ENCODE measurements at places on chromosomes 6 and 20.

DNA sequence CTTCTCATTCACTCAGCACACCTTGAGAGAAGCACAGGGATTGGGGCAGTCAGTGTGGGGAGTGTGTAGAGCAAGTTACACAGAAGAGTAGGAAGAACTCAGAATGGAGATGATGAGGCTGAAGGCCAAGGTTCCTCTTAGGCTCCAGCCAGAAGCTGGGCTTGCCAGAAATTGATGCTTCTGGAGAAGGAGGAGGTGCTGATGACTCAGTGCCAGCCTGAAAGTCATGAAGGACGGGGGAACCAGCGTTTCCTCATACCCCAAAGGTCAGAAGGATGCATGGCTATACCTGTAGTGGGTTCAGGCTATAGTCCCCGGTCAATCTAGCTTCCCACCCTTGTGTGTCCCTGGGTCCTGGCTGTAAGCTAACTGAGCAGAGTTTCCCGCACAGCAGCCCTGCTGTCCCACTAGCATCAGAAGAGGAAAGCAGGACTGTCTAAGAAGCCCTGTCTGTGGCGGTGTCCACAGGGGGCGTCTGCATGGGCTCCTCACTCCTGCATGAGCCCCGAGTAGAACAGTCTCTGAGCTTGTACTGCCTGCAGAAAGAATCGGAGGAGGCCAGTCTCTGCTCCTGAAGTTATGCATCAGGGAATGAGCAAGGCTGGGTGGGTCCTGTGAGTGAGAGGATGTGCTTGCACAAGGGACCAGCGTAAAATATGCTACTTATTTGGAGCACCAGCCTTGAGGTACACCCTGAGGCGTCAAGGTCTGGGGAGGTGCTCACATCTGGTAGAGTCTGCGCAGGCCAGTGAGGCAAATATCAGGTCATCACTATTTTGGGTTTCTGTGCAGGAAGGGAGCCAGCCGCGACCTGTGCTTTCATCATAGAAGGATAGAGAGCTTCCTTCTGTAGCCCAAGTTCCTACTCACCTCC, 148.5 kb downstream of the MRPL14 start:
- no peak for DNase-seq

DNA sequence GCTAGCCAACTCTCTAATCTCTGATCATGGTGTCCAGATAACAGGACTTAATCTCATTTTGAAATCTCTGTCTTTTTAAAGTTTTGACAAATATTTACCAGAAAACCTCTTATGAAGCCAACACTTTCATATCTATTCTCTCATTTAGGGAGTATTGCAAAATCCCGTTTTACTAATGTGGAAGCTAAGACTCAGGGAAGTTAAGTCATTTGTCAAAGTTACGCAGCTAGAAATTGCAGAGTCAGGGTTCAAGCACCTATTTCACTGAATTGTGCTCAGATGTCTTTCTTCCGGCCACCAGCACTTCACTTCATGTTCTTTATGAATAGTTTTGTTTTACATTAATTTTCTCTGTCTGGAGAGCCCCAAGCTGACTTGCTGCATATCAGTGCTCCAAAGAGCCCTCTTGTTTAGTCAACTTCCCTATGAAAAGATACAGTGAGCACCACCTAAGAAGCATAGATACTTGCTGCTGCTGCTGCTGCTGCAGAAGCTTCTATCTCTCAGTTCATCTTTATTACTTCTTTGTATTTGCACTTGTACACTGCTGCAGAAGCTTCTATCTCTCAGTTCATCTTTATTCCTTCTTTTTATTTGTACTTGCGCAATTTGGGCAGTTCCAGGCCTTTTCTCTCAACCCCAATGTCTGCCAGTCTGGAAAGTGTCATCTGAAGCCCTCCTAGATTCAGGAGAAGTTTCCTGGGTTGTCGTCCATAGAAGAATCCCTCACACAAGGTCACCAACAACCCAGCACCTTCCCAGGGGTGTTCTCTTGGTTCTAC, 329.7 kb downstream of the MAFB start:
- no peak for DNase-seq

DNA sequence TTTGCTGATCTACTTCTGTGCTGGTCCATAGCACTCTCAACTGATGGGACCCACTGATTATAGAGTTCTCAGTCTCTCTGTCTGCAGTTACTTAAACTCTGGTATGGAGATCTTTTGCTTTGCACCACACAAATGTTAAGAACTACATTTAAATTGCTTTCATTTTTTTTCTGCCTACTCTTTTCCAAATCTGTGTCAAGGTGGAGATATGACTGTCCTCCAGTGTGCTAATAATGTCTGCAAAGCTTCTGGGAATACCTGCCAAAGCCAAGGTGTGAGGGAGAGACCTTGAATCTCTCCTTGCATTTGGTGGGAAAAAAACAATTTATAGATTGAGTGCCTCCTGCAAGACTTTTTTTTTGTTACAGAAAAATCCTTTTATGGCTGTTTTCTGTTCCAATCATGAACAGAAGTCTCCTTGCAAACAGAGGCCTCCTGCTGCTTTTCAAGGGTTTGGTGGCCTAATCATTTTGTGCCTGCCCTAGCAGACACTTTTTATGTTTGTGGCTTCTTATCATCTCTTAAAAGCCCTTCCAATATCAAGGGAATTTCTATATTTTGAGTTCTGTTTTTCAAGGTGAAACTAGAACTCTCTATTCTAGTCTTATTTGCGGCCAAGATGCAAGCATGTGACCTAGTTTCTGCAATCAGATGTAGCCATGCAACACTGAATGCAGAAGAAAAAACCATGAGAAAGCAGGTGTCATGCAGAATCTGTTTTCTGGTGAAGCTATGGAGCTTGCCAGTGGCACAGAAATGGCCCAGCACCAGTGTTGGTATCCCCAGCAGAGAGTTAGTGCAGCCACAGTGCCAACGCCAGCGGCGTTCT, 23.2 kb upstream of the AKIRIN2 start:
- DNase-seq: no peak

DNA sequence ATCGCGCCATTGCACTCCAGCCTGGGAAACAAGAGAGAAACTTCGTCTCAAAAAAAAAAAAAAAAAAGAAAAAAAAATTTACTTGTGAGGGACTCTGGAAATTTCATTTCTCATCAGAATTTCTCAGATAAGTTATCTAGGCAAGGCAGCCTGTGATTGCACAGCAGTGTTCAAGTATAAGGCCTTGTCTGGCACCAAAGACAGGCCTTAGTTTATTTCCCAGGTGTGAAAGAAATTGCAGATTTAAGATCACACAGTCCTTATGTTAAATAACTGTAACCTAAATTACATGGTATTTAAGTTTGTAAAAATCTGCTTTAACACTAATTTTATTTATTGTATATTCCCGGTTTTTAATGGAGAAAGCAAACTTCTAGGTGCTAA, 34.8 kb downstream of the HFE start:
- no peak for DNase-seq

- DNase-seq: peak; percentile 5
These were observed 155.9 kb downstream of the NRN1 start for GRCh38 chr6:5850848-5851255.

- DNase-seq: no peak
These were observed 8.8 kb downstream of the FASTKD5 start for GRCh38 chr20:3150908-3151307.

- DNase-seq: no peak
These were observed 13.7 kb downstream of the PSMB9 start for GRCh38 chr6:32867554-32868256.

DNA sequence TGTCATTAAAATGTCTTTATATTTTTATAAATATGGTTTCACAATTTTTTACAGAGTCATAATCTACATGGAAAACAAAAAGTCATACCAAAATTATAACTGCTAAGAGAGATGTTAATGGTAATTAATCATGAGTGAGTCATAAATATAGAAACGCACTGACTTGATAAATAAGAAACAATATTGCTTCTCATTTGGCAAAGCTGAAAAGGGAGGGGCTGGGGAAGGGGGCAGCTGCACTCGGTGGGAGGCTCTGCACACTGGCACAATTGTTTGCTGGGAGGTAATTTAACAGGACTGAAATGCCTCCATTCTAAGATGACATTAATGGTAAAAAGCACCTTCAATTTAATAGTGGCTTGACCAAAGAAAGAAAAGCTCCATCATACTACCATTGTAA, 133.3 kb upstream of the AGPAT4 start:
- DNase-seq: no peak

GRCh38 chr6:15623276-15624116, 39.3 kb downstream of the DTNBP1 start:
- DNase-seq: no peak

DNA sequence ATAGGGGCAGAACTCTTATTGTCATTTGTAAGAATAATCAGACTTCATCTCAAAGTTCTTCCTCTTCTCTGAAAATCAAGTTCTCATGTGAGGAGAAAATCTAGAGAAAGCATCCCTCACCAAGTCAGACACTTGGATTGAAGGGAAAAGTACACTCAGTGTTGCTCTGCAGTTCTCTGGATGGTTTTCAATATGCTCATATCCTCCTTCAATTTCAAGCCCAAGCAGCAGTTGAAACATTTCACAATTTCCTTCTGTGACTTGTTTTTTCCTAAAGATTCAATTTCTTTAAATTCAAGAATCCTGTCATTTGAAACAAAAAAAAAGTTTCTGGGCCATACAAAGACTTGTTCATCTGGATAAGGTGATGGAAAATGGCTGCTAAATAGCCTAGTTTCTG, 140.2 kb upstream of the AHI1 start:
- DNase-seq: no peak

GRCh38 chr6:144140867-144141266, 9.4 kb upstream of the STX11 start:
- no peak for DNase-seq

DNA sequence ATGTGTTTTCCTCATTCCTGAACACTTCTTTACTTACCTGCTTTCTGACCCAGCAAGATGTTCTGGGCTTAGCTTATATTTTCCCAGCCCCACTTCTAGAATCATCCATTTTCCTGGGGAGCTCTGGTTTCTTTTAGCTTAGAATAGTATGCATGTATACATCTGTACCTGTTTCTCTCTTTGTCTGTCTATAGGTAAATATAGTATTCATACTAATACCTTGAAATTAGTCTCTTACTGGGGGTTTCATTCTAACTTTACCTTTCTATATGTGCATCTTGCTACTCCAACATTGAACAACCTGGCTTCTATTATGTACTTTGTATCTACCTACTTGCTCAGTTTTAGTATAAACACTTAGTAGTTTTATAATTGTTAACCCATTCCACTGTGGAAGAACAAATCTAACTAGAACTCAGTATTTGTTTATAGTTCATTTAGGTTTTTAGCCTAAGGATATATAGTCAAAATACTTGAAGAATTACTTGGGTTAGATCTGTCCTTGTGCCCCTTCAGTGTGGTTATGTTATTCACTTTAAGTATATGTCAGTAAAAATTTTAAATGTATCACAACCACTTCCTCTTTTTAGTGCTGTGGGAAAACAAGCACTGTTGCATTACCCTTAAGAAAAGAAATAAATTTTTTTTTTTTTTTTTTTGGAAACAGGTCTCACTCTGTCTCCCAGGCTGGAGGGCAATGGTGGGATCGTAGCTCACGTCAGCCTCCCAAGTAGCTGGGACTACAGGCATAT, 54.0 kb downstream of the ASXL1 start:
- DNase-seq: no peak

DNA sequence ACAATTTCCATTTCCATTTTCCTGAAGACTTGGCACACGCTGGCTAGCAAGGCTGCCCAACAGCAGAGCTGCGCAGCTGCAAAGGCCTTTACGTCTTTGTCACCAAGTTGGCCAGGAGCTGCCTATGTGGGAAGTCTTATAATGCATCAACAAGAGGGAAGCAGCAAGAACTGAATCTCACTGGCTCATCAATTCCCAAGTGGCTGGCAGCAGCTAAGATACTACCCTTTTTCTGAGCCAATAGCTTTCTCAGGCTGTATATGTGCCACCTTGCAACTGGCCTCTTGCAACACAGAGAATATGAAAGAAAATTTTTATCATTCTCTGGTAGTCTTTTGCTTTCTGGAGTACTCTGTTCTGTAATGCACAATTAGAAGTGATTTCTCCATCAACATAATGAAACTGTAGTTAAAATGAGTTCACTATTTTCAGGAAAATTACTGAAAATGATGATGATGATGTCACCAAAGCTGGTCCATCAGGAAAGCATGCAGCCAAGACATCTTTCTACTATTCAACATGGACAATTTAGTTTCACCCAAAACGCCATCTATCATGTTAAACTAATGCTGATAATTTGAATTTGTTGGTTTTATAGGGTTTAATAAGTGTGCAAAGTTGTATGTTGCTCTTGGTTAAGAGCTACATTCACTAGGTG, 97.3 kb upstream of the FOXA2 start:
- DNase-seq: no peak

- DNase-seq: no peak
These were observed 25.1 kb downstream of the TOX2 start for GRCh38 chr20:43939762-43940121.

GRCh38 chr6:34459899-34460593, 5.8 kb upstream of the PACSIN1 start:
- peak; percentile 23 for DNase-seq

DNA sequence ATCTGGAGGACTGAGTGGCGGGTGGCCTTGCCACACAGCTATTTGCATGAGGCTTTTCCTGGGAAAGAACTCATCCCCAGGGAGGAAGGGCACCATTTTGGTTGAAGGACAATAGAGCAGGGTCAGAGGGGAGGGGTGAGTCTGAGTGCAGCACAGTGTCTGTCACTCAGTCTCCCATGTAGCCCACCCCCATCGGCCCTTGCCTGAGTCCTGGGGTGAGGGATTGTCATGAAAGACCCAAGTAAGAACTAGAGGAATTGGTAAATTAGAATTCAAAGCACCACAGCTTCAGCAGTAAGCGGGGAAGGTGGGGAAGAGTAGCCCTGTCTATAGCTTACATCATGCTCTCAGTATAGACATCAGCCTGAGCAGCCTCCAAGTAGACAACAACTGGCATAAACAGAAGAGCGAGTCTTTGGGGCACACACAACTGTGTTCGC, 90.4 kb upstream of the TMEM30A start:
- DNase-seq: no peak

DNA sequence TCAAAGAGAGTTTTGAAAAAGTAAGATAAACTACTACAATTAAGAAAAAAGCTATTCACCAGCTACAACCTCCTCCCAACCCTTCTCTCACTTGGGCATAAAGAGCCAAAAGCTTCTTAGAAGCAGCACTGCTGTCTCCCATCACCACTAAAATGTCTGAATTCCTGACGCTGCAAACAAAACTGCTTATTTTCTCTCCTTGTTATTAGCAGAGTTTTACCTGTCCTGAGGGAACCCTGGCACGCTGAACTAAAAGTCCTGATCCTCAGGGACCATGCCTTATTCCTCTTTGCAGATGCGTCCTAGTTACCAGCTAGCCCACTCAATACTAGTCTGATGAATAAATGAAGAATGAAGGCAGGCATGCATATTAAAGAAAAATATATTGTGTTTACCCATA, 1.1 kb downstream of the HACE1 start:
- no peak for DNase-seq

All from stimulated activated CD4-positive, alpha-beta T cell treated with anti-CD3 and anti-CD28 coated beads, TNF-alpha, amount 100 ng/mL, for 24 hours (primary cell).